ENCODE measurements at places on chromosomes 2 and 18.

DNA sequence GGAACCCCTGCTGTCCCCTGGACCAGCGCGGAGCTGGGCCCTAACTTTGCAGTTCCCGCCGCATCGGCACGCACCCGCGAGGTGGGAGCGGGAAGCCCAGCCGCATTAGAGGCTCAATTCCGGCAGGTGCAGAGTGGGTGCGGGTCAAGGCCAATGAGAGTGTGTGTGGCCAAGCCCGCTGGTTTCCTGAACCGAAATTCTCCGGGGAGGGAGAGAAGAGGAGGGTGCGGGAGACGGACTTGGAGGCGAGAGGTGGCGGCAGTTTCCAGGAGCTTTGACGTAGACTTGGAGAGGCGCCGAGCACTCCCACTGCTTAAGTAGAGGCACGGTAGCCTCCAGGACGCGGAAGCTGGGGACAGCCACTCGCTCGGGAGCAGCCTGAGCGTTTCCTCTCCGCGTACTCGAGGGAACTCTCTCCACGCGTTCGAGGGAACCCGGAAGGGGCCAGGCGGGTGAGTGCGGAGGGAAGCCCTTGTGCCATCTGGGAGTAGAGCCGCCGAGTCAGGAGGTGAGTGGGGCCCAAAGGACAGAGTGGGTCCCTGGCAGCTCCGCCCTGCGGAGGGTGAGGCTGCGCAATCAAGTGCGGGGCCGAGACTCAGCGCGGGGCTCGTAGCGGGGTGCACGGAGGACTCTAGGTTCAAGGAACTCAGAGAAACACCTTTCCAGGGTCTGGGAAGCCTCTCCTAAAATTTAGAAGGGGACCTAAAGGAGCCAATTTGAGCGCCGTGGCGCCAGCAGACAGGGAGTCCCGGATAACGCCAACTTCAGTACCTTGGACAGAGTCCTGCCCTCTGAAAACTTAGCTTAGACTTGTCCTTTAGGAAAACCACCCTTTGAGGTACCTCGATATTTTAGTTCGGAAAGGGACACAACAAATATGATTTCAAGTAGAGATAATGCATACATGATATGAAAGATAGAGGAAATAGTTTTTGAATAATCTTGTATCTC is at the start of gene FAM237A:
Gene FAM237A (plus strand): TSS at position 413 of the 951 bp plus-strand sequence. CDS start 1,750 bp downstream, outside the sequence.
- DNase-seq, result peak; percentile 46

DNA sequence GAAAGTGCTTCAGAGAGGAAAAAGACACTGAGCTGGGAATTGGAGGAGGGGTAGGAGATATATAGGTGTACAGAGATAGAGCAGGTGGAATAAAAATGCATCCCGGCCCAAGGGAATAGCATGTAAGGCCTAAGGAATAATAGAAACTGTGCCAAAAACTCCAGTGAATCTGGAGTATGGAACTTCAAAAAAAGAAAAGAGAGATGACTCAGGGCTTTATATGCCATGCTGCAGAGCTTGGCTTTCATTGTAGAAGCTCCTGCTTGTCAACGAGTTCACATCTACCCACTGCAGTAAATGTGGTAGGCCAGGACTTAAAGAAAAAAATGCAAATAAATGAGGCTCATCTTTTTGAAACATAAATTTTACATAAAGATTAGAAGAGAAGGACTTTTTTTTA is 131.8 kb downstream of the MREG start:
- DNase-seq, result no peak

- DNase-seq, result no peak
Observed at GRCh38 chr2:29951576-29951975, 30.2 kb upstream of the ALK start.

- DNase-seq, result no peak
Observed at GRCh38 chr2:215503381-215503780, 67.5 kb upstream of the FN1 start.

- DNase-seq, result no peak
Observed at GRCh38 chr2:8588831-8589191, 93.0 kb upstream of the ID2 start.

DNA sequence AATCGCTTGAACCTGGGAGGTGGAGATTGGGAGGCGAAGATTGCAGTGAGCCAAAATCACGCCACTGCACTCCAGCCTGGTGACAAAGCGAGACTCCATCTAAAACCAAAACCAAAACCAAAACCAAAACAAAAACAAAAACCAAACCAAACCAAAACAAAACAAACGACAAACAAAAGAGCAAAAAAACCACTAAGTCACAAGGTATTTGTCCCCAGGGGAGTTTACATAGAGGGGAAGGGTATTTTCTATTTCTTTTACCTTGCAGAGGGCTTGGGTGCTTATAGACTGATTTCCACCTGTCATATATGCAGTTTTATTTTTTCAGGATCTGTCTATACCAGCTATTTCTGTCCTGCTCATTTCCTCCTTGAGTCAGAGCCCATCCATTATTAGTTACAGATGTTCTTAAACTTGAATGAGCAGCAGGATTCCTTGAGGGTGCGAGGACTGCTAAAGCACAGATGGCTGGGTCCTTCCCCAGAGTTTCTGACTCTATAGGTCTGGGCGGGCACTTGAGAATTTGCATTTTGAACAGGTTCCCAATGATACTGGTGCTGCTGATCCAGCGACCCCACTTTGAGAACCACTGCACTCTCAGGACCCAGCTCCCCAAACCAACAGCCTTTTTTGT is 102.2 kb upstream of the UXS1 start:
- DNase-seq, result no peak

- DNase-seq, result no peak
Observed at GRCh38 chr2:30022444-30023071, 101.2 kb upstream of the ALK start.

DNA sequence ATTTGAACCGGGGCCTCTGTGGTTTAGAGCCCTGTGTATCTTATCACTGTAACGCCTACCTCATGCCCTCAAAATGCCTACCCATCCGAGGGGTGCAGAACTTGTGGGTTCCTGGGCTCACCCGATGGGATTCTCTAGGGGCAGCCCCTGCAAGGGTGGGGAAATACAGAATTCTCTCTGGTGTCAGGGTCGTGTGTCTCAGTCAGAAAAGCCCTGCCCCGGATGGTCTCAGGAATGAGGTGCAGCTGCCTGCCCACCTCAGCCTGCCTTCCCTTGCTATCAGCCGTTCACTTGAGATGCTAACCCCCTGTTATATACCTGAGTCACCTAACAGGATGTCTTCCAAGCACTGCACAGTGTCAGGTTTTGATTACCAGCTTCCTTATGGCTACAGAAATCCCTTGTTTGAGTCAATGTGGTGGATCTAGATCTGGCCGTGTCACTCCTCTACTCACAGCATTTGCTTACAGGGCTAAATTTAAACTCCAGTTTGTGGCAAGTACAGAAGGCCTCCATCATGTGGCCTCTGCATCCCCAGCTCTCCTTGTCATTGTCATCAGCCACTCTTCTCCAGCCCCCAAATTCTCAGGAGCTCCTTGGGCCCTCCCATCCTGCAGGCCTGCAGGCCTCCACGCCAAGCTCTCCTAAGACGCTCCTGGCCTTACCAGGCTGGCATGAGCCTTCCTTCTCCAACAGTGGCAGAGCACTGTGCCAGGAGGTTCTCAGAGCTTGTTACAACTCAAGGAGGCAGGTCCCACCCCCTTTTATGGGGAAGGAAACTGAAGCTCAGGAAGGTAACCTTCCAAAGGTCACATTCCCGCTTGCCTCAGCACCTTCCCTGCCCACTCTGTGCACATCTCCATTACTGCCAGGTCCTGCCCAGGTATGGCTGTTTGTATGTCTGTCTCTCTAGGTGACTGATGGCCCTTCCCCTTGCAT is 14.3 kb upstream of the MAP3K2 start:
- no peak for DNase-seq

DNA sequence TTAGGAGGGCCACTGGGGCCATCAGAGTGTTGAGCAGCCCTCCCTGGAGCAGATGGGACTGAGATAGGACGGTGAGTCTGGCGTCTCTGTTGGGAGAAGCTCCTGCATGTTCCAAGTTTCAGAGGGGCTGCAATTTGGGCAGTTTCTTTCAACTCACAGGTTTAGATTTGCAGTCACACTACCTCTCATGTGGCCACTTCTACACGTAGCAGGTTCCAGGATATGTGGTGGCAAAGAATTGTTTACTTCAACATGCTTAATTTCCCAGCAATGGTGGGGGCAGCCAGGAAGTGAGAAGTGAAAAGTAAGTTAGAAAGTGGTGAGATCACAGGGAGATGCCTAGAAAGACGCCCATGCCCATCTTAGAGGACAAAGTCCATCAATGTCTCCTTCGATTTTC is 9.3 kb downstream of the NCK2 start:
- DNase-seq, result no peak

DNA sequence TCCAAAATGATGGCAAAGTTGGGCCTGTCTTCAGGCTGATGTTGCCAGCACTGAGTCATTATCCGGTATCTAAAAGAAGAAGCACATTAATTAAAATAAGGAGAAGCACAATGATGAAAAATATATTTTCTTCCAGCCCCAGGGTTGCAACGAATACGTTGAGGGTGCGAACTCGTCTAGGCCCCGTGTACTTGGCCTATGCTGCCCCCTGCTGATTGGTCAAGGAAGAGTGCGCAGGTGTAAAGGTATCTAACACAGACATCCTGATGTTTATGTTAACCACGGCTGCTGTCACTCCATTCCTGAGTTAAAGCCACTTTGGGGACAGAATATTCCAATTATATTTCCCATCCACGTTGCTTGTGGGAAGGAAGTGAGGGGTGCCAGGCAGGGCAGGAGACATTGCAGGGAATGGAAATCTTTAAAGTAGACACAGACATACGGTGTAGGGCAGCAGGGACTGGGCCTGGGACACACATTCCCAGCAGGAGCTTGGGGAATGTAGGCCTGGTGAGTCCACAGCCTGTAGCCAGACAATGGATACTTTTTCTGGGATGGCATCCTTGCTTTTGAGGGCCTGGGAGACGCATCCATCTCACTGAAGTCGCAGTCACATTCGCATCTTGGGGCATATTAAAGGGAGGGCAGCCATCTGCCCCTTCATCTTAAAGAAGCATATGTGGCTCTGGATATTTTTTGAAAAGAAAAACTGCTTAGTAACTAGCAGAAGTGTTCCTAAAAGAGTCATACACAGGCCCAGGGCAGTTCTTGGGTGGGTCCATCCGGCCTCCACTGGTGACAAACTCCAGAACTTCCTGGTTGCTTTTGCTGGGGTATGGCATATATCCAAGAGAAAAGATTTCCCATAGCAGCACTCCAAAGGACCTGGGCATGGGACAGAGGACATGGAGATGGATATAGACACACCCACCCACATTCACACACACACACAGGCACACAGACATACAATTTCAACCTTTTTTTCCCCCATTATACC is 81.9 kb downstream of the CLIP4 start:
- peak; percentile 91 for DNase-seq

- DNase-seq, result no peak
Observed at GRCh38 chr2:199261936-199262335, 195.8 kb downstream of the SATB2 start.

DNA sequence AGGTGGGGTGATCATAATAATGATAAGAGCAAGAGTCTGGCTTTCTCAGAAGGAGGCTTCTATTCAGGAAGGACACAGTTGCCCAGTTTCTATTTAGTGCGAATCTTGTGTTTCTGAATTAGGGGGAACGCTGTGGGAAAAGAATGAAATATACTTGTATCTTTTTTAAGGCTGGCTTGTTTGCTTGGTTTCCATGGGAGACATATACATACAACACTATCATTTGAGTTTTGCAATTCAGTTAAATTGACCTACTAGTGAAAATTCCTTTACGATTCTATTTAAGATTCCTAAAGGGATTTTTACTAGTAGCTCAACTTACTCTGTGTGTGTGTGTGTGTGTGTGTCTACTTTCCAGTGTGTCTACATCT is 24.7 kb upstream of the ANKRD62 start:
- DNase-seq, result no peak

GRCh38 chr18:49013291-49013691 is 62.5 kb upstream of the SMAD7 start:
- no peak for DNase-seq
